Hepatocyte (in vitro differentiated cells): ENCODE measurements at places on chromosomes 6 and 20. TPM values are rescaled to one million over a fixed set of nuclear protein-coding genes. Genes with fewer than 3 reads are reported as not detected.

DNA sequence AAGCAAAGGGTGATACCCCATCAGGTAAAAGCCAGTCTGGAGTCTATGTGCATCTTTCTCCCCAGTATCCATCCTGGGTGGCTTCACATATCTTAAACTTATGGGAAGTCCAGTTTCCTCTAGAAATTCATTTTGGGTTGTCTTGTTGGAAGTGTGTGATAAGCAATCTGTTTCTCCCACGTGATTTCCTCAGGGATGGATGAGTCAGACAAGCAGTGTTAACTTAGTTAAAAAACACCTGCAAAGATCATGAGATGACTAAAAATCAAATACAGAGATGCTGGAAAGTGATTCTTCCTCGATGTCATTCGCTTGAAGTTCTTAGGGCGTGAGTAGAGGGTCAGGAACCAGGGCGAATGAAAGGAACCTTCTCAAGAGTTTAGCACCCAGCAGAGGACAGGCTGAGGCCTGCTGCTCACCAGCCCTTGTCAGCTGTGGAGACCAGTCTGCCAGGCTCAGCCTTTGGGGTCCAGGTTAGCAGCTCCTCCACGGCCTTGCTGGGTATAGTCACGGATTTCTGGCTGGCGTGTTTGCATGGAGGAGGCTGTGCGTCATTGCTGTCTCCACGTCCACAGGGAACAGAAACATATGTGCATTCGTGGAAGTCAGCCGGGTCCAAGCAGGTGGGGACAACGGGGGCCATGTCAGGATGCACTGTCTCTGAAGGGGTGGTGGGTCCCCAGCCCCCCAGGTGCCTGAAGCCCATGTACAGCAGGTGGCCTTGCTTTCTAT, 2.8 kb upstream of the PNPLA1 start:
- H3K27me3 ChIP-seq, result no peaks in the 10 kb centered on the region
- no peaks in the 10 kb centered on the region for H3K4me1 ChIP-seq
- no peak for DNase-seq

- H3K4me3 ChIP-seq, result no peak overlapping the region
- H3K27ac ChIP-seq, result no peak overlapping the region
- no peak for DNase-seq
- H3K27me3 ChIP-seq, result no peaks in the 10 kb centered on the region
- H3K36me3 ChIP-seq, result no peaks in the 10 kb centered on the region
Observed at GRCh38 chr6:14085176-14085787, 32.3 kb upstream of the CD83 start.

Gene GPX5
- not detected in 2 replicates for total RNA-seq

DNA sequence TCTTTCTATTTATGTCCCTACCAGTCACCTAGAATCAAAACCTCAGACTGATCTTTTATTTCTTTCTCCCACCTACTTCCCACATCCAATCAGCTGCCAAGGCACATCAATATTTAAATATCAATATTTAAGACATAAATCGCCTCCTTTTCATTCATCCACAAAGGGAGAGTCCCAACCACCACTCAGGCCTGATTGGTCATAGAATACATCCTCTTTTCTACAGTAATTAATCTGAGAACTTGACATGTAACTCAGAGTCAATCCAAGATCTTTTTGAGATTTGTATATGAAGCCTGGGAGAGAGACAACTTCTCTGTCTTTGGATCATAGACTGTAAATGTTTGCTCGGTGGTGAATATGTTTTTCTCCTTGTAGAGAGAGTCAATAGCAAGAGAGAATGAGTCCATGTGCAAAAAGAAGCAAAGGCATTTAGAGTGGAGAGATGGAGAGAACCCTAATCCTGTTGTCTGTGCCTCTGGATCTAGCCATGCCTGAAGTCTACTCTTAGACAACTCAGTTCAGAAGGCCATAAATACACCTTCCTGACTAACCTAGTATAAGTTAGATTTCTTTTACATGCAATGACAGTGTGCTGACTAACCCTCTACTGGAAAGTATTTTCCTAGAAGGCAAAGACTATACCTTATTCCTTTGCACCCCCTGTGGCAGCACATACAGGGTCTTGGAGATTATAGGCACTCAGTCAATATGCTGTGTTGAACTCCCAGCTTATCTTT, 12.1 kb upstream of the NEDD9 start:
- H3K27me3 ChIP-seq, result no peaks in the 10 kb centered on the region
- H3K4me3 ChIP-seq, result no peak overlapping the region
- no peak for DNase-seq
- no peaks in the 10 kb centered on the region for H3K36me3 ChIP-seq

DNA sequence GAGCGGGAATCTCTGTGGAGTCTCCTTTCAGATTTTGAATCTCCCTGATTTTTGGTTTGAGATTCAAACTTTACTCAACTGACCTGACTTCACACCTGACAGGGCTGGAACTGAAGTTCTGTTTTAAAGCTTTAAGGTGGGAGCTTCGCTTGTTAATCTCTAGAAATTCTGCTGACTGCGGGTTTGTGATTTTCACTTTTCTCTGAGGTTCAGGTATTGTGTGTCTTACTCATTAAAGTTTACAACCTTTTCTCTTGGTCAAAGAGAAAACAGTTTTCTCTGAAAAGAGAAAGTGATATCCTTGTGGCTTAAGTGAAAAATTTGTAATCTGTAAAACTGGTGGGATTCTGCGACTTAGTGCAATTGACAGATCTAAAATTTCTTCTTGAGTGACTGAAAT, 20.7 kb upstream of the IGF2R start:
- no peak overlapping the region for H3K27ac ChIP-seq
- no peak overlapping the region for H3K4me3 ChIP-seq
- no peaks in the 10 kb centered on the region for H3K36me3 ChIP-seq
- no peaks in the 10 kb centered on the region for H3K4me1 ChIP-seq

DNA sequence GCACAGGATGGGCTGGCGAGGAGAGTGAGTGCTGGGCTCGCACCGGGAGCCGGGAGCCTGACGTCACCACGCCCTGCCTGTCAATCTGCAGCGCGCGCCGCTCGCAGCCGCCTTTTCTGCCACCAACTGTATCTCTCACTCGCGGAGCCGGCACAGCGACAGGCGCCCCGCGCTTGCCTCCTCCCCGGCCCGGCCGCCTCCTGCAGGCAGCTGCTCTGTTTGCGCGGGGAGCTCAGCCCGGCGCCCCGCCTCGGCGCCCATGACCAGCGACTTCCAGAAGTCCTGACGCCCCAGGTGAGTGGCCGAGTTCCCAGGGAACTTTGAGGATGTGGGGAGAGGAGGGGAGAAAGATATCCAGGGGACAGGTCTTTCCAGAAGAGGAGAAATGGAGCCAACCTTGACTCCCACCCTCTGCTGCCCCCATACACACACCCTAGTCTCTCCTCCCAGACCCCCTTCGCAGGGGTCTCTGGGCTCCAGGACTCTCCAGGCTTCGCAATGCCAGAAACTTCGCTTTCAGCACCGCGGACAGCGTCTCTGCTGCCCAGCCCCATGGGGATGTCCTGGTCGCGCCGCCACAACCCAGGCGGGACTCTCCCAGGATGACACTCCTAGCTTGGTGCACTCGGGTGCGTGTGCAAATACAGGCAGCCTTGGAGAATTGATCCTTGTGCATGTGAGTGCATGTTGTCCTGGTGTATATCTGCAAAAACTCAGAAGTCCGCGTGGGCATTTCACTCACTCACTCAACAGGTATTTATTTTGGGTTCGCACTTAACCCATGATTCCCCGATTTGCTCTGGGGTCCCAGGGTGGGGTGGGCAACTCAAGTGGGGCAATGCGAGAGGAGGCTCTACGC, at the start of gene GPR6:
GPR6 (plus strand) TSS at position 138 of the 859 bp plus-strand sequence. CDS start 802 bp downstream, outside the sequence.
- peaks cover 71% of the 10 kb centered on the region for H3K27me3 ChIP-seq
- no peak within 1 kb of the TSS for H3K4me3 ChIP-seq
- H3K4me1 ChIP-seq, result peaks cover 7% of the 10 kb centered on the region
- H3K36me3 ChIP-seq, result no peaks in the 10 kb centered on the region
- peak; percentile 90 for DNase-seq
- no peak within 1 kb of the TSS for H3K27ac ChIP-seq

Gene SDCBP2
- 57.2 and 64.1 TPM in 2 replicates for total RNA-seq

DNA sequence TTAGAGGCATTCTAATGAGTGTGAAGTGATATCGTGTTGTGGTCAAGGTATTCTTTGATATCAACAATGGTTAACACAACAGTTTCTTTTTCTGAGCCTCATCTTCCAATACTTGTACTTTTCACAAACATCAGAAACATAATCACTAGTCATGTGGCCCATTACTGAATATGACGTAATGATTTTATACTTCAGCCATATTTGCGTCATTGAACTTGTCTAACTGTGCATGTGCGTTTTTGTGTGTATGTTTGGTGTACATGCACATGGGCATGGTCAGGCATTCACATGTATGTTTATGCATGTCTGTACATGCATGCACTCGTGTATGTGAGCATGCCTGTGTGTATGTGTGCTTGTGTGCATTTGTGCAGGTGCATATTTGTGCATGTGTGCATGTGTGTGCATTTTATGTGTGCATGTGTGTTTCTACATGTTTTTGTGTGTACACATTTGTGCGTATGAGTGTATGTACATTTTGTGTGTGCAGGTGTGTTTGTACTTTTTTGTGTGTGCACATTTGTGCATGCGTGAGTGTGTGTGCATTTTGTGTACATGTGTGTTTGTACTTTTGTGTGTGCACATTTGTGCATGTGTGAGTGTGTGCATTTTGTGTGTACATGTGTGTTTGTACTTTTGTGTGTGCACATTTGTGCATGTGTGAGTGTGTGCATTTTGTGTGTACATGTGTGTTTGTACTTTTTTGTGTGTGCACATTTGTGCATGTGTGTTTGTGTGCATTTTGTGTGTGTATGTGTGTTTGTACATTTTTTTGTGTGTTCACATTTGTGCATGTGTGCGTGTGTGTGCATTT, 29.4 kb downstream of the PRR18 start:
- no peak for DNase-seq
- no peak overlapping the region for H3K27ac ChIP-seq
- no peaks in the 10 kb centered on the region for H3K36me3 ChIP-seq
- no peaks in the 10 kb centered on the region for H3K4me1 ChIP-seq
- H3K4me3 ChIP-seq, result no peak overlapping the region
- H3K27me3 ChIP-seq, result peaks cover 12% of the 10 kb centered on the region
